Amniotic stem cell (primary cell): ENCODE measurements at places on chromosomes 7 and 10.

GRCh38 chr10:118423800-118424442 lies 81.8 kb upstream of the FAM204A start:
- peak; percentile 88 for DNase-seq

- peak; percentile 37 for DNase-seq
Observed at GRCh38 chr7:16428672-16429071, 7.3 kb upstream of the CRPPA start.

GRCh38 chr10:75287697-75288096 lies 51.9 kb upstream of the COMTD1 start:
- DNase-seq = no peak

- no peak for DNase-seq
Observed at GRCh38 chr7:135368416-135369186, 135.0 kb downstream of the STRA8 start.
